ENCODE measurements at places on chromosomes 5 and 9.

DNA sequence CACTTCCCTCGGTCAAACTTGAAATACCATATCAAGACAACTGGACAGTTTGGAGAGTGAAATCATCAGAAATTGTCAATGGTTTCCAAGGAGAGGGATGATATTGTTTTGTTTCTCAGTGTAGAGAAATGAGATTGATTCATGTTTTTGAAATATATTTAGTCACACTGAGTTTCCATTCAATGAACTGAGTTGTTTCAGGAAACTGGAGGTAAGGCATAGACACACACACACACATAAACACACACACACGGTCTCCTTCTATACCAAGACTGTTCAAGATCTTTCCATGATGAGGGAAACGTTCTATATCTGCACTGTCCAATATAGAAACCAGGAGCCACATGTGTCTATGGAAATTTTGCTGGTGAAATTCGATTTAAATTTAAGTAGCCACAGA is 182.8 kb downstream of the PTTG1 start:
- no peak for DNase-seq

DNA sequence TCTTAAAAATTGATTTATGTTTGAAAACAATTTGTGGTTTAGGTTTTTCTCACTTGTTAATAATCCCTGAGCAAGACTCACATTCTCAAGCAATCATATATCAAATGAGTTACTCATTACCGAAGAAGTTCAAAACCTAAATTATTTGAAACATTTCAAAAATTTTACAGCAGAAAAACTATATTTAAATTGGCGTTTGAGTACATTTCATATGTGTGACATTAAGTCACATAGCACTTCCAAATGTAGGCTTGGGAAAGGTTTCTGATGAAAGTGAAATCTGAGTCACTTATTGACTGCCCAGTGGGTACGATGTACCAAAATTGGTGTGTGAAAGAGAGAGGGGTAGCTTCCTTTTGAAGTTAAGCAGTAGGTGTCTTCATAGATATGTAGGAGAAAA is 411.4 kb upstream of the SGCD start:
- no peak for DNase-seq

GRCh38 chr9:6086006-6086655 is 70.7 kb upstream of the RANBP6 start:
- DNase-seq: no peak

GRCh38 chr5:36870399-36871040 is 6.0 kb upstream of the NIPBL start:
- peak; percentile 93 for DNase-seq

DNA sequence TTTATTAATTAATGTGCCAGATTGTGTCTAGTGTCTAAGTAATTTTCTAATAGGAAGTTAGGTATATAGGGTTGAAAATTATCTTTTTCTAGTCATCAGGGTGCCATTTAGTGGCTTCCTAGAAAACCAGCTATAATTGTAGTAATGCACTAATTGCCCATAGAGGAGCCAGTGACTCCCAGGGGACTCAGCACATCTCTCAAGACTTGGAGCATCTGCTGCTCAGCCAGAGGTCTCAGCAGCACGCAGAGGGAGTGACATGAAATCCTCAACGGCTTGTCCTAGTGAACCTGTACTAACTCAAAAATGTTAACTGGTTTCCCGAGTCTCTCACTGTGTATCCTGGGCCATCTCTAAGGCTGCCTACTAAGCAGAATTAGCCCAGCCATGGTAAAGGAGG is 78.2 kb upstream of the MAN2A1 start:
- no peak for DNase-seq

DNA sequence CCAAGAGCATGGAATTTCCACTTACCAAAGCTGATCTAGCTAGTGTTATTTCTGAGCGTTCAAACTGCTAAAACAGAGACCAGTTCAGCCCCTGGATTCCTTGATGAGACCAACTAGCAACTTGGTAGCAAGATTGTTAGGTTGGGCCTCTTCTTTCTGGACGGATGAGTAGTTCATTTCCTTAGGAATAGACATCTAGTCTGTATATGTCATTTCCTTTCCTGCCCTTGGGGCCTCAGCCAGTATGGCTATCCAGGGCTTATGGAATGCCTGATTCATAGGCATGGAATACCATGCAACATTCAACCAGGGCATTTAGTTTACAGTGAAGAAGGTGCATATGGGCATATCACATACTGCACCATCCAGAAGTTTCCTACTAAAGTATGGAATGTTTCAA is 14.5 kb upstream of the LPAR1 start:
- DNase-seq: no peak

- DNase-seq: no peak
These were observed 125.9 kb downstream of the RGS3 start for GRCh38 chr9:113589407-113589806.

GRCh38 chr9:133735415-133735775 is 2.8 kb downstream of the SARDH start:
- DNase-seq: no peak

DNA sequence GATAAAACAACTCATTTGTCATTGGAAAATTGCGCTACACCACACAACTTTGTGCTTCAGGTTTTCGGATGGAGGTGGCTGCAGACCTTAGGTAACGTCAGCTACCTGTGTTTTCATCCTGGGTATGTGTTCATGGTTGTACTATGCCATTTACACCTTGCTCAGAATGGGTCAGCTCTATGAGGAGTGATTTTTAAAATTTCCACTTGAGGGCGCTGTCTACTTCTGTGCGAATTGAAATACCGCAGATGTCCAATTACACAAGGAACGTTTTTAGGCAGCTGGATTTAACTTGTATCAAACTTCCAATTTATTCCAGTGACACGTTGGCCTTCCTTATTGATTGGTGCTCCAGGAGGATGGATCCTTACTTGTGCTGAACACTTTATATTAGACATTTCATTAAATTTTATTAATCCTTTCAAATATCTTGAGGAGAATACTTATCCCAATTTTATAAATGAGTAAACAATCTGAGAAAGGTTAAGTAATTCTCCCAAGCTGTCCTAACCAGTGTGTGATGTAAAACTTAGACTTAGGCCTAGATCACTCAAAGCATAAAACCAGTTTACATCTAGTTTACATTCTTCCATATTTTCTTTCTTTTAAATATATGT is 23.4 kb downstream of the DMRTA1 start:
- no peak for DNase-seq

- DNase-seq: no peak
These were observed 7.3 kb downstream of the CSF1R start for GRCh38 chr5:150078802-150079689.

DNA sequence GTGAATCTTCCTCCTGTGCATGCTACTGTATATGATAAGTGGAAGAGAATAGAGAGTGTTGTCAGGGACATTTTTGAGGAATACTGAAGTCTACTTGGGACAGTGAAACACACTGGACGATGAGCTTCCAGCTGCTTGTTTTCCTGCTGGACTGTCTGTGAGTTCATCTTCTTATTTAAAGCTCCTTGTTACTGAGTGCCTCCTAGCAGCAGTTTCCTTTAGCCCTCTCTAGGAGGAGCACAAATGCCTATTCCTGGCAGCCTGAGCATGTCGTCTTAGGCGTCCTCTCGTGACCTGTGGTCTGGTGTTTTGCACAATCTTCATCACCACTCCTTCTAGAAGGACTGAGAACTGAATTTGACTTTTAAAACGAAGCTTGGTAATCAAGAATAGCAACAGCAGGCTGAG is 43.8 kb downstream of the ANKRD33B start:
- peak; percentile 86 for DNase-seq

- no peak for DNase-seq
These were observed 102.3 kb downstream of the APBA1 start for GRCh38 chr9:69569738-69570451.

- DNase-seq: no peak
These were observed 118.5 kb upstream of the FSTL4 start for GRCh38 chr5:133730866-133731265.

DNA sequence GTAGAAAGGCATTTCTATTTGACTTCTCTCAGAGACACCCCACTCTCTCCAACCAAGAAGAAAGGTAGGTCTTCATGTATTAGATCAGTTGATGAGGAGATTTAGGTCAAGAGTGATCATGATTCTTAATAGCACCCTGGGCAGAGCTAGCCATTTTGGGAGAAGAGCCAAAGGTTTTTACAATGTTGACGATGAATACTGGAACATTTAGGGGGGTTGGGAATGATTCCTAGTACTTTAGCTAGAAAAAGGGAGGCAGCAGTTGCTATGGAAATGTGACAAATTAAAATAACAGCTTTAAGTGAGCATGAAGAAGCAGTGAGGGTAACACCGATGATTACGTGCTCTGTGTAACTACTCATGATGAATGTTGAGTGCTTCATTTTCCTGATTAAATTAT is 9.5 kb upstream of the RPS23 start:
- no peak for DNase-seq

GRCh38 chr9:120158221-120158620 is 421.7 kb downstream of the CDK5RAP2 start:
- no peak for DNase-seq

DNA sequence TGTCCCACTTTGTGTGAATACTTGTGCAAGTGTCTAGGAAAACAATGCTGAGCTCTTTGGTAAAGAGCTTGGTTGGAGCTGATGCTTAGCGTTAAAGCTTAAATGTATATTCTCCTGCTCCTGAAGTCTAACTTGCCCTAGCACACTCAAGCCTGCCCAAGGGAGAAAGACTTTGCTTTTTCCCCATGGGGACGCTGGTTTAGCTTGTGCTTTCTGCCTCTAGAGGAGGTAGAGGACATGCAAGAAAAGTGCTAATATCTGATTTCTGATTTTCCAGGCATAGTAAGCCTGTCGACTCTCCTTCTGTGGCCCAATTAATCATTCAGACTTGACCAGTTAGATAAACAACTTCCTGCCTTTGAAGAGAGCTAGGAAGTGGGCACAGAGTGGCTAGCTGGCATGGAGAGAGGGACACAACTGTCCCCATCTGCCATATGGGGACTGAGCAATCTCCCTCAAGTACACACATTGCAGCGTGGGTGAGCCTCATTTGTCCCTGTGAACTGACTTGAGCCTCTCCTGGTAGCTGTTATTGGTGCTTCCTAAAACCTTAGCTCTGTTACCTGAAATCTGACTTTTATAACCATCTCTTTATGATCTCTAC is 348.4 kb downstream of the BRINP1 start:
- DNase-seq: no peak

DNA sequence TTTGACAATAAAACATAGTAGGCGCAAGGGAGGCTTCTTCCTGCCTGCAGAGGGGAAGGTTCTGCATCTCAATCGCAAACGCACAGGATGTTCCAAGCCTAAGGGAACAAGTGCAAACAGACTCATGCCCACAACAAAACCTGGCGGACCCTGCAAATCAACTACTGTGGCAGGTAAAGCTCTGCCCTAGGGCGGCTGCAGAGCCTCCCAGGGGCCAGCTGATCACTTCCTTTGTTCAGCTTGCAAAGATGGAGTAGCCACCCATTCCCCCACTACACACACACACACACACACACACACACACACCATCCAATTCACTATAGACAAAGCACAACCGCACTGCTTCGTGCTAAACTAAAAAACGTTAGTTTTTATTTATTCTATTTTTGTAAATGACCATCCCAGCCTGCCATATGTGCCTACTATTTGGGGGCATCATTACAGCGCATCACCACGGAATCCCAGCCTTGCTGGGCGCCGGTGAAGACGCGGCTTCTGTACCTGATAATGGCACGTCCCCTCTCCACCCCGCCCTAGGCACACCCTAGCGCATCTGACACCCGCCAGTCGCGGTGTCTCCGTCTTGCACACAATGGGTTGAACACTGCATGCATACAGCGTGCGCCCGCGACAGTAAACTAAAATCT is 57.6 kb downstream of the DPYSL3 start:
- DNase-seq: no peak

DNA sequence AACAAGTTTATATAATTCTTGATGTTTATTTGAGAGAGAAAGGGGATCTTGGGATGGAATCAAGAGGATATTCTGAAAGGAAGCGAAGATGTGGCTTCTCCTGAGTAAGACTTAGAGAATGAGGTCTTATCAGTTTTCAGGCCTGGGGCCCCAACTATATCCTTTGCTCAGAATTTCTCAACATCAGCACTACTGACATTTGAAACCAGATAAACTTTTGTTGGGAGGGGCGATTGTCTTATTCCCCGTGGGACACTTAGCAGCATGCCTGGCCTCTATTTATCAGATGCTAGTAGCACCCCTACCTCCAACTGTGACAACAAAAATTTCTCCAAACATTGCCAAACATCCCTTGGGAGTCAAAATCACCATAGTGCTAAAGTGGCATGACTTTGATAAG is 567.7 kb downstream of the MAT2B start:
- no peak for DNase-seq

GRCh38 chr5:10699281-10699874 is 61.7 kb downstream of the DAP start:
- DNase-seq: peak; percentile 34

- DNase-seq: no peak
These were observed 252.5 kb downstream of the SLIT3 start for GRCh38 chr5:169048181-169049125.

GRCh38 chr5:180353048-180353979 is at the start of gene GFPT2:
TSS of gene GFPT2 (minus strand) at chr5:180353336. CDS start at chr5:180353217, 119 bp downstream.
- DNase-seq: peak; percentile 64

- DNase-seq: peak; percentile 11
These were observed 138.7 kb downstream of the RAPGEF6 start for GRCh38 chr5:131496400-131496713.

GRCh38 chr5:125290935-125291334 is 544.5 kb upstream of the ZNF608 start:
- no peak for DNase-seq

DNA sequence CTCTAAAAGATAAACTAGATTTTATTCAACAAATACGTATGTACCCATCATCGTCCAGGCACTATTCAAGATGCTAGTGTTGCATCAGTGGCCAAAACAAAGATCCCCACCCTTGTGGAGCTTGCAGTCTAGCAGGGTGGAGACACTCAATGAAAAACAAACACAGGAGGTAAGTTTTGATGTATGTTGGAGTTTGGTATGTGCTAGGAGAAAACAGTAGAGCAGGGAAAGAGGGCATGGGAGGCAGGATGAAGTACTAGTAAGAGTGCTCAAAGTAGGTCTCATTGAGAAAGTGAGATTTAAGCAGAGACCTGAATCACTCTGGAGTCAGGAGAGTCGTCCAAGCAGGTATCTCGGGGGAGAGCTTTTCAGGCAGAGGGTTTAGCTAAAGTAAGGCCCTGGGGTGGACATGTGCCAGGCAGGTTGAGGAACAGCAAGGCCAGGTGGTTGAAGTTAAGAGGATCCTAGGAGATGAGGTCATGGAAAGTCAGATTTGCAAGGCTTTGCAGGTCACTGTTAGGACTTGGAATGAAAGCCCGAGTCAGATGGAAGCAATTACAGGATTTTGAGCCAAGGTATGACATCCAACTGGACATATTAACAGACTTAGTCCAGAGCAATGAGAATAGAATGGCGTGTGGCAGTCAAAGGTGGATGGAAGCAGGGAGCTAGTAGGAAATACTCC is 9.2 kb downstream of the SNX18 start:
- no peak for DNase-seq

- no peak for DNase-seq
These were observed 49.2 kb upstream of the FCN1 start for GRCh38 chr9:134966697-134967546.
